ENCODE measurements at places on chromosomes 1 and 21.

- DNase-seq, result no peak
Measured at GRCh38 chr1:188022661-188023060, 1193.9 kb downstream of the PLA2G4A start.

DNA sequence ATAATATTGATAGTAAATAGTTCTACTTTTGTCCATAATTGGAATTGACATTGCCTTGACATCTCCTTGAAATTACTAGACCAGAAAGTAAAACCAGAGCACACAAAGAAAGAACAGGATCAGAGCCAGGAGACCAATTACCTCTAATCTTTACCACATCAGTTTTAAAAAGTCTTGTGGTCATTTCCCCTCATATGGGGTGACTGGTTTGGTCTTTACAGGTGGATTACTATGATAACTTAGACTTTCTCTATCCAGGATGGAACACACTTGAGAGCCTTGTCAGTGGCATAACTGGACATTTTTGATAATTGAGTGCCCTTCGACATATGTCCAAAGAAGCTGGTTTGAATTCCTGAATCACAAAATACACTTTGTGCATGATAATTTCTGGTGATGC, 1148.1 kb upstream of the NCAM2 start:
- no peak for DNase-seq

GRCh38 chr1:222706815-222707214, 5.5 kb downstream of the AIDA start:
- DNase-seq, result no peak

GRCh38 chr21:45592208-45592619, 50.0 kb upstream of the SLC19A1 start:
- DNase-seq, result no peak

GRCh38 chr1:162942916-162943559, 82.1 kb upstream of the CCDC190 start:
- DNase-seq, result no peak

Data from NCI-H1417 (cell line).